Activated naive CD8-positive, alpha-beta T cell treated with anti-CD3 and anti-CD28 coated beads for 36 hours (primary cell): ENCODE measurements at places on chromosomes 2 and 18. TPM values are rescaled to one million over a fixed set of nuclear protein-coding genes. Genes with fewer than 3 reads are reported as not detected.

CNGA3 gene
- not detected for total RNA-seq

STEAP3 gene
- 0.90 TPM for total RNA-seq

ALK gene
- not detected for total RNA-seq

AMER3 gene
- not detected for total RNA-seq

SRD5A2 gene
- total RNA-seq: not detected
